ENCODE measurements at places on chromosomes 4 and X.

DNA sequence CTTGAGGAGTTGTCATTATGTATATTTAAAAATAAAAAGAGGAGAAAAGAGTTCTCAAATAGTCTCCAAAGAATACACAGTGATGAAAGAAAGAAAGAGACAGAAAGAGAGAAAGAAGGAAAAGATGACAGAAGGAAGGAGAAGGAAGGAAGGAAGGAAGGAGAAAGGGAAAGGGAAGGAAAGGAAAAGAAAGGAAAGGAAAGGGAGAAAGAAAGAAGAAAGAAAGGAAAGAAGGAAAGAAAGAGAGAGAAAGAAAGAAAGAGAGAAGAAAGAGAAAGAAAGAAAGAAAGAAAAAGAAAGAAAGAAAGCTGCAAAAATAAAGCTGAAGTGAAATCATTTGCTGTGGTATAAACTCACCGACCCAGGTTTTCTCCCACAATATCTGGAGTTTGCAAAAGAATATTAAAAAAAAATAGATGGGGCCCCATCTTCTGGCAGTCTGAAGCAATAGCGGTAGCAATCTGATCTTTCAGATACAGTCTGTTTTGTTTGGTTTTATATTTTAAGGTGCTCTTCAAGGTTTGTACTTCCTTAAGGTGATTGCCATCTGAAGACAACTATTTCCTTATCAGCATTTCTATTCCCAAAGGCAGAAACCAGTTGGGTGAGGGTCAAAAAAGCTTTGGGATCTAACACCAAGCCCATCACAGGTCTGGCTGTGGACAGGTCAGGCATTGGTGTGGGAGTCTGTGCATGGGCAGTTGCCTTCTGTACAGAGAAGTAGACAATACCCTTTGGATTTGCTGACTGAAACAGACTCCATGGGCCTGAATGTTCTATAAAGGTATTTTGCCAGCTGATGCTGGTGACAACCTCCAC lies 160.4 kb downstream of the CPEB2 start:
- DNase-seq, result no peak

- DNase-seq, result no peak
These were observed 39.2 kb upstream of the USP9X start for GRCh38 chrX:41045960-41046567.

DNA sequence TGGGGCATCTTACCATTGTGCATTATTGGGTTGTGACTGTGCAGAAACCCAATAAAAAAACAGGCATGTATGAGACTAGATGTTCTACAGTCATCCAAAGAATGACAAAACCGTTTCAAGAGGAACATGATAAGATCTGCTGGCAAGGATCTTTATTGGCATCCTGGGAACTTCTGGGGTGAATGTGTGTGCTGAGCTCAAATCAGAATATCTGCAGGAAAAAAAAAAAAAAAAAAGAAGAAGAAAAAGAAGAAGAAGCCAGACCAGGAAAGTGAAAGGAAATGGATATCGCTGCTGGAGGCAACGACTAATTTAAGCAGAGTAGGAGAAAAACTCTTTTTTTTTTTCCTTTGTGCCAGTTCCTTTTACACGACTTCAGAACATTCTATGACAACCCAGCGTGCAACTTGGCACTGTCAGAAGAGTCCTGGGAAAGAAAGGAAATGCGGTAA lies 484.2 kb upstream of the BOD1L1 start:
- no peak for DNase-seq

DNA sequence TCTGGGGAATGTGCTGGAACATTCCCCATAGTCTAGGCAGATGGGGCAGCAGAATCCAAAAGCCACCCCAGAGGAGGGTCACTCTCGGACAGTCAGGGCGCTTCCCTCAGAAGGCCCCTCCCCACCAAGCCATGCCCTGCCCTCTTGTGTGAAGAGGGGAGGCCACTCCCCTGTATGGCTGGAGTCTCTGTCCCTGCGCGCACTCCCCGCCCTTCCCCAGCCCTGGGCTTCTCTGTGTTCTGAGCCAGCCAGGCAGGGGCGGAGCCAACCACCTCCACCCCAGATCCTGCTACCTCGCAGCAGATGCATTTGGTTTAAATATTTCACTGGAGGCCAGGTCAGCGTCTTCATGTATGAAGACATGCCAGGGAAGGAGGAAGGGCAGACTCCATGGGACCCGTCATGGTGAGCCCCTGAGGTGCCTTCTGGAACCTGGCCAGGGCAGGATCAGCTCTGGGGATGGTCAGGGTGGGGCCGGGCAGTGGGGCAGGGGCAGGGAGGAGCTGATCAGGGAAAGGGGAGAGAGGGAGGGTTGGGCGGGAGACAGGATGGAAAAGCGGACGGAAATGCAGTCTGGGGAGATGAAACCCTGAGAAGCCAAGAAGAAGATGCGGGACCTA lies 107.3 kb downstream of the ADRA2C start:
- DNase-seq, result no peak

DNA sequence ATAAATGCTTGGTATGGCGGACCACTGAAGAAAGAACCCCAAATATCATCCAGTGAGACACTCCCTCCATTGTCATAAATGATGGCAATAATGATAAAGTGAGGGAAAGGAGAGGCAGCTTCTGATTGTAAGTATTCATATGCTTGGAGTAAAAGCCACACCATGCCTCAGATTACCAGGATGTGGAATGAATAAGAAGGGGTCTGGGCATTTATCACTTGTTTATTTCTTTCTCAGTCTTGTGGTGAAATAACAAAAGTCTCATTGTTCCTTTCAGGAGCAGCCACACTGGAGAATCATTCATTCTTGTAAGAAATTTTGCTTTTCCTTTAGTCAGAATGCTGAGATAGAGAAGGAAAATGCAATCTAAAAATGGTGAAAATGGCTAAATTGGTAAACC lies 21.7 kb downstream of the F8 start:
- DNase-seq, result no peak

- no peak for DNase-seq
These were observed 43.4 kb downstream of the TEC start for GRCh38 chr4:48226199-48226598.

GRCh38 chr4:113146876-113147358 lies 97.5 kb downstream of the ANK2 start:
- no peak for DNase-seq

GRCh38 chrX:13094374-13094773 lies 50.0 kb upstream of the FAM9C start:
- no peak for DNase-seq

GRCh38 chr4:26062215-26062614 lies 148.2 kb downstream of the SMIM20 start:
- no peak for DNase-seq

DNA sequence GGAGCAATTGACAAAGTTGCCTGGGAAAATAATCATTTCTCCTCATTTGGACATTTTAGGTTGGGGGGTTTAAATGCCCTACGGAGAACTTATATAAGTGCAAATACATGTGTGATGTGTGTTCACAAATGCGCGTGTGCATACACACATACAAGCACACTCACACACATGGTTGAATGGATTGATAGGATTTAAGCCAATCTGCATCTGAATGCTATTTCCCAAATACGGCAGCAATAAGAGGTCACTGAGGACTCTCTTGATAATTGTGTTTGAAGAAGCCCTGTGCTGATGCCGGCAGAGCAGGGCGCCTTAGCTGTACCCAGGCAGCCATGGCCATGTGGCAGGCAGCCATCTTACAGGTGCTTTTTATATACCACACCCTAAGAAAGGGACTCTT lies 165.3 kb upstream of the LEF1 start:
- DNase-seq, result no peak

- no peak for DNase-seq
These were observed 13.6 kb downstream of the EREG start for GRCh38 chr4:74378573-74378972.

GRCh38 chr4:183175631-183176232 lies 76.7 kb downstream of the WWC2 start:
- DNase-seq, result no peak

- DNase-seq, result no peak
These were observed 9.4 kb upstream of the CT47C1 start for GRCh38 chrX:119063428-119063827.

DNA sequence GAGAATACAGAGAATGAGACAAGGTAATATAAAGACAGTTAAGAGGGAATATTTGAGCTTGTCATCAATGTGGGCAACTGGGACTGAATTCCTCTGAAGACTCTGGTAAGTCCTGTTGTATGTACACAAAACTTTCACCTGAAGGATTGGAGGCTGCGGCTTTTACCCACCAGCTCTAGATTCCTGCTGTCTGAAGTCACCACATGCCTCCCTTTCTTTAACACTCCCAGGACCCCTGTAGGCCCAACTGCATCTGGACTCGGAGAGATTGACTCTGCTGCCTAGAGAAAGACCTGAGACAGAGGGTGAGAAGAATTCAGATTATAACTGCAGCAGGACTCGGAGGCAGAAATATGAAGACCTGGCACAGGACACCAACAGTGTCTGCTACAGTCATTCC lies 1048.0 kb downstream of the PDHA2 start:
- no peak for DNase-seq

GRCh38 chr4:101660607-101661006 lies 129.9 kb upstream of the BANK1 start:
- DNase-seq, result no peak

GRCh38 chr4:76972306-76972705 lies 22.8 kb downstream of the SEPTIN11 start:
- no peak for DNase-seq

DNA sequence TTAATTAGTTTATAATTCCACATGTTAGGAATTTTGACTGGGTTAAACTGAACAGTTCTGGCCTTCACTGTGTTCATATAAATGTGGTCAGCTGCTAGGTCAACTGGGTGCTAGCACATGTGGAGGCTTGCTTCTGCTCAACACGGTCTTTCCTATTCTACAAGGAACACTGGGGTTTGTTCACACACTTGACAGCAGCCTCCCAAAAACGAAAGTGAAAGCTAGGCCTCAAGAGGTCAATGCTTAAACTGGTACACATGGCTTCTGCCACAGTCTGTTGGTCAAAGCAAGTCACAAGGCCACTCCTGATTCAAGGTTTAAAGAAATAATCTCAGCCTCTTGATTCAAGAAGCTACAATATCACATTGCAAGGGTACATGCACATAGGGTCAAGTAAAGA lies 126.5 kb downstream of the QDPR start:
- DNase-seq, result no peak

All from activated T-cell treated with anti-CD3 and anti-CD28 coated beads for 48 hours (primary cell).